ENCODE measurements at places on chromosomes 13 and 19. TPM values are rescaled to one million over a fixed set of nuclear protein-coding genes. Genes with fewer than 3 reads are reported as not detected.

PDE4C gene
- total RNA-seq: 0.49 TPM

GRCh38 chr19:44657211-44657921, 13.7 kb downstream of the PVR start:
- no peak for DNase-seq

- DNase-seq: no peak
Observed at GRCh38 chr13:85935868-85936467, 136.7 kb upstream of the SLITRK6 start.

GRCh38 chr19:40561947-40562346, 14.7 kb upstream of the SHKBP1 start:
- DNase-seq: no peak

OSCAR gene
- total RNA-seq: 1.4 TPM

MCEMP1 gene
- total RNA-seq: 0.79 TPM

DNA sequence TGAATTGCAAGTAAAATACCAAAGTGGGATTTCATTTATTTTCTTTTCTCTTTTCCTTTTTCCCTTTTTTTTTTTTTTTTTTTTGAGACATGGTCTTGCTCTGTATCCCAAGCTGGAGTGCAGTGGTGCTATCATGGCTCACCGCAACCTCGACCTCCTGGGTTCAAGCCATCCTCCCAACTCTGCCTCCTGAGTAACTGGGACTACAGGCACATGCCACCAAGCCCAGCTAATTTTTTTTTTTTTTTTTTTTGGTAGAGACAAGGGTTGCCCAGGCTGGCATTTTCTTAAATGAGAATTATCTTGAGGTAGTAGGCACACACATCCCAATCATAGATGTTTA, 68.5 kb upstream of the GPR183 start:
- DNase-seq: no peak

Data from skin of body (tissue), 3 donors.